ENCODE measurements at places on chromosomes 3 and 15. TPM values are rescaled to one million over a fixed set of nuclear protein-coding genes. Genes with fewer than 3 reads are reported as not detected.

SPESP1 gene
- 1.0 TPM for total RNA-seq

RBPMS2 gene
- 3.9 TPM for total RNA-seq

GOLGA8R gene
- total RNA-seq: 3.8 TPM

TIGIT gene
- 0.37 TPM for total RNA-seq

CPLX3 gene
- total RNA-seq: not detected

PLCL2 gene
- 16.7 TPM for total RNA-seq
